ENCODE measurements at places on chromosomes 7 and 10.

DNA sequence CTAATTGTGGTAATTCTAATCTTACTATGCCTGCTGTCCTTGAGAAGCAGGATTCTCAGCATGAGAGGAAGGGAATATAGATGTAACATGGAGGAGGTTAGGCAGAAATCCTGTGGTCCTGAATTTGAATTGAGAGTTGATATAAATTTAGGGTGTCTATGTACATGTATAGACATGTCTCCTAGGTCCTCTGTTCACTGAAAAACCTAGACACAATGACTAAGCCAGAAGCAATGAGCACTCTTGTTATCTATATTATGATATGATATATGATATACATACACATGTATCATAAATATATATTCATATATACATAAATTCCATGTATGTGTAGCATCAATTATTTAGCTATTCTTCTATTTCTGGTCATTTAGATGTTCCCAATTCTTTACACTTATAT is 173.3 kb upstream of the MKLN1 start:
- no peak for DNase-seq

GRCh38 chr10:63642808-63643207 is 121.6 kb downstream of the REEP3 start:
- DNase-seq: no peak

GRCh38 chr7:89623018-89623672 is 531.1 kb upstream of the STEAP1 start:
- DNase-seq: no peak

DNA sequence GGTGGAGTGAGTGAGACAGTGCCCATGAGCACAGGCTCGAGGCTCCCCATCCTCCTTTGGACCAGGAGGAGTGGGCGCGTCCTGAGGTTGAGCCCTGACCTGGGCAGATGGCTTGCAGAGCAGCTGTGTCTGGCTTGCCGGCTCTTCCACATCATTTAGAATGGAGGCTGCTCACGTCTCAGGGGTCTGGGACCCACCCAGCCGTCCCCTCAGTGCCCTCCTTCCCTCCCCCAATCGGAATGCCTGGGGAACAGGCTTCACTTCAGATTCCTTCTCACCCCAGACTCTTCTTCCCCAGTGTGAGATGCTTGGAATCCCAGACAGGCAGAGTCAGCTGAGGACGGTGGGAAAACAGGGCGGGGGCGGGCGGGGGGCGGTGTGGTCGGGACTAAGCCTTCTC is 968.6 kb upstream of the ZNF722 start:
- DNase-seq: no peak

- no peak for DNase-seq
Observed at GRCh38 chr7:80581486-80582260, 56.8 kb upstream of the CD36 start.

GRCh38 chr7:6157685-6158423 is 114.6 kb downstream of the CYTH3 start:
- no peak for DNase-seq

- DNase-seq: no peak
Observed at GRCh38 chr10:98249134-98249533, 18.9 kb downstream of the LOXL4 start.

- no peak for DNase-seq
Observed at GRCh38 chr7:38215115-38215514, 37.1 kb downstream of the STARD3NL start.

- DNase-seq: peak; percentile 42
Observed at GRCh38 chr7:158759749-158760444, 55.3 kb upstream of the NCAPG2 start.

- DNase-seq: no peak
Observed at GRCh38 chr10:60029475-60029874, 123.1 kb upstream of the CCDC6 start.

DNA sequence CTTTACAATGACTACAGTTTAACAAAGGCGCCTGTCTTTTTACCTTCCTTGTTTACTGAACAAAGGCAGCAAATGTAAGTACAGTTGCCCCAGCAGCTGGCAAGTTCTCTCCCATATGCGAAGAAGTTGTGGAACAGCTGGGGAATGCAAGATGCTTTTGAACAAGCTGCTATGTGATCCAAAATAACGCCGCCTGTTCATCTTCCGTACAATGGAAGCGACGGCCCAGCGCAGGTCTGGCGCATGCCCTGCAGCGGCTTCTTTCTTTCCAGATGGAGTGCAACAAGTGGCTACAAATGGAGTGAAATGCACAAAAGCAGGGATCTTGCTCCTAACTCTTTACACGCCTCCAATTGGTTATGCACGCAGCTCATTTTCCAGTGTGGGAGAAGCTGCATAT is 97.0 kb upstream of the SVIL start:
- no peak for DNase-seq

DNA sequence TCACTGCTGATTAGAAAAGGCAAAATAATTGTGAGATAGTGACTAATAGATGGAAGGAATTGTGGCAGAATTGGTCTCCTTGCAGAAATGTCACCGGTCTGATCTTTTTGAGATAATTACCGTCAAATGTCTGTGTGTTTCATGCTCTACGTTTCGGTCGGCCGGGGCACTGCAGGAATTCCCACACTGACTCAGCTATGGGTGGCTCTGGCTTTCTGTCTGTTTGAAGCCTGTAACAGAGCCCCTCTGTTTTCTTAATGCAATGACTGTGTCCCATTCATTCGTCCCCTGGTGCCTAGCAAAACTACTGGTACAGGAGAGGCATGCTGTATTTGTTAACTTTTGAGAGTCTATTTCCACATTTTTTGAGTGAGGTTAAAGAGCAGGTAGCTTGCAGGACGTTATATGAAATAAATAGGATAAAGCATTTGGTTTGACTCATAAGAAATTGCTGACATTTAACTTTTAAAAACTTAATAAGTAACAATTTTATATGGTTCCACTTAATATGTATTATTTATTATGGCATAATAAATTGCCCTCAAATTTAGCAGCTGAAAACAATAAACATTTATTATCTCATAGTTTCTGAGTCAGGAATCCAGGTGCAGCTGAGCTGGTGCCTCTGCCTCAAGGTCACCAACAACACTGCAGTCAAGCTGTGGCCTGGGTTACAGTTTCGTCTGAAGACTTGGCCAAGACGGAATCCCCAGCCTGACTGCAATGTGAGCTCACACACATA is 53.3 kb upstream of the CTBP2 start:
- DNase-seq: no peak

DNA sequence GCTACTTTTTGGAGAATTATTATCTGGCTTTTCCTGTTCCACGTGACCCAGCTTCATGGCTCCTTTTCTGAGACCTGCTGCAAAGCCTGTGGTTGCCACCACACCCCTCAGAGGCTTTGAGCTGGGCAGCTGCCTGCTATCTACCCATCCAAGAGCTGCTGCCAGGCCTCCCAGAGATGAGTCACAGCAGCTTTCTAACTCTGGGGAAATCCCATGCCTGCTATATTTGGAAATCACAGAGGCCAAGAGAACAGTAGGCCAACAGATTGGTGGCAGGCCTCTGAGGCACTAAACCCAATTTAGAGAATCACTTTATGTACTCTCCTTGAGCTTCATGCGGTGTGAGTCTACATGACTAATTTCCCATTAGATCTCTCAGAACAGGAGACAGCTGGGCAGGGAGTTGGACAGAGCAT is 35.2 kb downstream of the SGCE start:
- DNase-seq: no peak

DNA sequence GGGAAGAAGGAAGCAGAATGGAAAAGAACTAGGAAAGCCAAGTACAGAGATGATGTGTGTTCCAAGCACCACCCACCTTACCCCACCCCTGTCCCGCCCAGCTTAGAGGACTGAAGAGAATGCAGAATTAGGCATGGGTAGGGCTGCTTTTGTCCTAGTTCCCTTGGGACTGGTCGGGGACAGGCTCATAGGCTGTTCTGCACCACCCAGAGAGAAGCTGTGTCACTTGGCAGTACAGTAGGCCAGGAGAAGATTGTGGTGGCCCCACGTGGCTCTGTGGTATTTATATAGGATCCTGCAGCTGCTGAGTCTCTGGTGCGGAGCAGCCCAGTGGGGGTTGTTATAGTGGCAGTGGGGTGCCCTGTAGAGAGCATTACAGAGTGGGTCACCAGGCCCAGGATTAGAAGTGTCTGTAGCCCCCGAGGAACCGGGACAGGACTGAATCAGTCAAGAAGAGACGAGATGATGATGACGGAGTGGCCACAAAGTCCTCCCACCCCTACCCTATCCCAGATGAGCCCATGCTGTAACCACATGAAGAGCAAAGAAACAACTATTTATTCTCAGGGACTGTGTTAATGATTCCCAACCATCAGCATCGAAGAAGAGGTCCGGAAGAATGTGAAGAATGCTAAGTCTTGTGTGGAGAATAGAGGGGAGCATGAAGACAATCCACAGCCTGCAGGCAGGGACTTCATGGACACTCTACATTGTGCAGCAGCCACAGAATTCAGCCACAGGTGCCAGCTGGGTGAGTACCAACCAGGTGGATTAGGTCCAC is 88.9 kb downstream of the C1GALT1 start:
- no peak for DNase-seq

DNA sequence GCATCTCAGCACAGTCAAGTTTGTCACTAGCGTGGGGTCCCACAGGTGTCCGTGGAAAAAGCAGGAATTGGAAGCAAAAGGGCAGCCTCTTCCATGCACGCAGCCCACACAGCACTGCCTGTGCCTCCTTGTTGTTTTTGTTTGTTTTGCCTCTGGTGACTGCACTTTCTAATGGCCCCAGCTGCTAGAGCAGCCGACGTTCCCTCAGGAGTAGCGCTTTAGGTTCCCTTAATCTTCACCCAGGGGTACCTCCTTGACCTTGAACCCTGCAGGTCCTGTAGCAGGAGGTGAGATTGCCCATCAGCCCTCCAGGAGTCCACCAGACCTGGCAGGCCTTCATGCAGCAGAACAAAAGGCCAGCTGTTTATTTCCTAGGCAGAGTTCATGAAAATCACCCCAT is 210.1 kb downstream of the CACNB2 start:
- DNase-seq: no peak

- no peak for DNase-seq
Observed at GRCh38 chr10:131162211-131162610, 149.3 kb downstream of the TCERG1L start.

Data from NCI-H510A (cell line).